ENCODE measurements at places on chromosomes 6 and 20.
A peak's percentile ranks its signal among the peaks of the same experiment; 100 is the strongest.

- DNase-seq: no peak
Observed at GRCh38 chr20:53176134-53176533, 204.0 kb downstream of the TSHZ2 start.

DNA sequence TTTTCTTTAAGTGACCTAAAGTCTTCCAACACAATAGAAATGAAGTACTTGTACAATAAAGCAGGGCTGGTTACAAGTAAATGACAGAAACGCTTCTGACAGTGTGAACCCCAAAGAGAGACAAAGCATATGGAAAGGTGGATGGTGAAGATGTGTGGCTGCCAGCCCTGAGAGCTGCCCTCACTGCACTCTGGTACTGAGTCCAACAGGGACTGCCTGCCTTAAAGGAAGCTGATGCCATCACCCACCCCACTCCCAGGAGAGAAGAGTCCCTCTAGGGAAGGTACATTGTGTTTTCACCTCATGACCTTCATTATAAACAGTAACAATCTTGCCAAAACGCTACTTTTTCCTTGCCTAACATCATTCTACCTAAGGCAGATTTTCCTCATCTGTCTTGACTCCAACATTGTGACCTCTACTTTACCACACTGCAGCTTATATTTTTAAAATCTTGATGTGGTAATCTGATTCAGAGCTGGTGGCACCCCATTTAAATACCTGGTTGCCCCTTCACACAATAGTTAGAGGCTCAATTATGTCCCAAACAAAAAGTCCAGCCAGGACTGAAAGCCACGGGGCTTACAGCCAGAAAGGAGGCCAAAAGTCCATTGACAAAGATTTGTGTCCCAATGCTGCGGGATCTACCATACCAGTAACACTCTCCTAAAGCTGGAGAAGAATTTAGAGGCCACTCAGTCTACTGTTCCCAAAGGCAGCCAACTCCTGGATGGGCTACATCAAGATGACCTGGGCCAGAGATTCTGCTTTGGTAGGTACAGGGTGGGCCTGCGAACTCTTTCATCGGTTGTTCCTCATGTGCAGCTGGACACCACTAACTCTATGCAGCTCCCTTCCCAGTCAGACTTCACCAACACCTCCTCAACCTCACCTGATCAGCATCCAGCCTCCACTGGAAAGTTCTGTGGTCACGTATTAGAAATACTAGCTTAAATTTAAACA is 4.4 kb downstream of the APMAP start:
- DNase-seq: no peak

- no peak for DNase-seq
Observed at GRCh38 chr20:1561350-1561749, 3.8 kb upstream of the SIRPD start.

GRCh38 chr20:56945057-56945456 is 316.0 kb downstream of the TFAP2C start:
- DNase-seq: no peak

GRCh38 chr20:54221353-54221752 is 13.5 kb downstream of the PFDN4 start:
- no peak for DNase-seq

- DNase-seq: no peak
Observed at GRCh38 chr20:20407891-20408805, 40.2 kb downstream of the INSM1 start.

DNA sequence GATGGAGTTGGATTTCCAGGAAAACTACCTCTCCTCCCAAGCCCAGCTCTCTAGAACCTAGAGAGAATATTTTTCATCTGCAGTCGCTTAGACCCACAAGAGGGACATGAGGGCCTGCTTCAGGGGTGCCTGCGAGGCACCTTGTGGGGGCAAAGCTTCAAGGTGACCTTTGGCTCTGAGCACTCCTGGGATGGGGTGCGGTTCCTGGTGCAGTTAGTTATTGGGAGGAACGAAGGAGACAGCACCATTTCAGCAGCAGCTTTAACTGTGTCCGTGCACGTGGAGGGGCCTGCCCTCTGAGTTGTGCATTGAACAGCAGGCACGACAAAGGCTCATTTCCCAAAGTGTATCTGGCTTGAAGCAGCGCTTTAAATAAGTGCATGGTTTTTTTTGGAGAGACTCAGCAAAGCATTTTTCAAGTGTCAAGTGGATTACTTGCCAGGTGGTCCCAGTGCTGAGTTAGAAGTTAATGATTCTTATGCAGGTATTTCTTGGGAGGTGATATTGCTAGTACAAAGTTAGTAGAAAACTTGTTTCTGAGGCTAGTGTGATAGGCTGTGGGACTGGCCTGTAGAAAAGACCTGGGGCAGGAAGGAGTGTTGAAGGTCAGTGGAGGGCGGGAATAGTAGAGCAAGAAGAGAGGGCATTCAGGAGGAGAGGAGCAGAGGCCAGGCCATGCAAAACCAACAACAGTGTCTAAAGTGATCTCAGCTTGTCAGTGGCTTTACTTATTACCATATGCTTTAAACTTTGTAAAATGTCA is 3.8 kb downstream of the IGF2R start:
- no peak for DNase-seq

DNA sequence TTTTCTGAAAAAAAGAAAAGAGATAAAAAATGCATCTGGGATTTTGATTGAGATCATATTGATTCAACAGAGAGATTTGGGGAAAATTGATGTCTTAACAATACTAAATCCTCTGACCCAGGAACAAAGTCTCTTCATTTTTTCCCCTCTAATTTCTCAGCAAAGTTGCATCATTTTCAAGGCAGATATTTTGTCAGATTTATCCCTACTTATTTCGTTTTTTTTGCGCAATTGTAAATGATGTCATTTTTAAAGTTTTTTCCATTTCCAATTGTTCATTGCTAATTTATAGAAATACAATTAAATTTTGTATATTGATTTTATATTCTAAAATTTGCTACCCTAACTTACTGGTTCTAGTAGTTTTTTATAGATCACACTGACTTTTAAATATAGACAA is 97.7 kb upstream of the TMEM170B start:
- no peak for DNase-seq

DNA sequence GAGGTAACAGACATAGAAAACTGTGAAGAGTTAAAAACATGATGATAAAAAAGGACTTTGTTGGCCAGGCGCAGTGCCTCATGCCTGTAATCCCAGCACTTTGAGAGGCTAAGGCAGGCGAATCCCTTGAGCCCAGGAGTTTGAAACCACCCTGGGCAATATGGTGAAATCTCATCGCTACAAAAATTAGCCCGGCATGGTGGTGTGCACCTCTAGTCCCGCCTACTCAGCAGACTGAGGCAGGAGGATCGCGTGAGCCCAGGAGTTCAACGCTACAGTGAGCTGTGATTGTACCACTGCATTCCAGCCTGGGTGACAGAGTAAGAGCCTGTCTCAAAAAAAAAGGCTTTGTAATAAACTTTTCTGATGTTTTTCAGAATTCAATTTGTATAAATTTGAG is 60.1 kb downstream of the GFOD1 start:
- DNase-seq: no peak

GRCh38 chr20:22578221-22579118 is 5.9 kb downstream of the FOXA2 start:
- DNase-seq: no peak

- DNase-seq: peak; percentile 22
Observed at GRCh38 chr20:2469991-2470422, 582 bp downstream of the SNRPB start.
